ENCODE measurements at places on chromosomes 1 and 21.

DNA sequence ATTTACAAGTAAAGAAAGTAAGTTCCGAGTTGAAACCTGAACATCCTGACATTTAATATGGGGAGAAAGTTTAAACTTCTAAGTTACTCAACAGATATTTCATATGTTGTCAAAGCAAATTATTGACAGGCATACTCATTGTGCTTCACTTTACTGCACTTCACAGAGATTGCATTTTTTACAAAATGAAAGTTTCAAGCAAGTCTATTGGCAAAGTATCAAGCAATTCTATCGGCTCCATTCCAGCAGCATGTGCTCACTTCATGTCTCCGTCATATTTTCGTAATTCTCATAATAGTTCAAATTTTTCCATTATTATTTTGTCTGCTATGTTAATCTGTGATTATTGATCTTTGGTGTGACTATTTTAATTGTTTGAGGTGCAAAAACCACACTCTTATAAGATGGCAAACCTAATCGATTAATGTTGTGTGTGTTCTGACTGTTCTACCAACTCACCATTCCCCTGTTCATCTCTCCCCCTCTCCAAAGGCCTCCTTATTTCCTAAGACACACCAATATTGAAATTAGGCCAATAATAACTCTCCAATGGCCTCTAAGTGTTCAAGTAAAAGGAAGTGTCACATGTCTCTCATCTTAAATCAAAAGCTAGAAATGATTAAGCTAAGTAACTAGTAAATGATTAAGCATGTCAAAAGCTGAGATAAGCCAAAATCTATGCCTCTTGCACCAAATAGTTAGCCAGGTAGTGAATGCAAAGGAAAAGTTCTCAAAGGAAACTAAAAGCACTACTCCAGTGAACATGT, 68.2 kb upstream of the BCL9 start:
- DNase-seq: no peak

DNA sequence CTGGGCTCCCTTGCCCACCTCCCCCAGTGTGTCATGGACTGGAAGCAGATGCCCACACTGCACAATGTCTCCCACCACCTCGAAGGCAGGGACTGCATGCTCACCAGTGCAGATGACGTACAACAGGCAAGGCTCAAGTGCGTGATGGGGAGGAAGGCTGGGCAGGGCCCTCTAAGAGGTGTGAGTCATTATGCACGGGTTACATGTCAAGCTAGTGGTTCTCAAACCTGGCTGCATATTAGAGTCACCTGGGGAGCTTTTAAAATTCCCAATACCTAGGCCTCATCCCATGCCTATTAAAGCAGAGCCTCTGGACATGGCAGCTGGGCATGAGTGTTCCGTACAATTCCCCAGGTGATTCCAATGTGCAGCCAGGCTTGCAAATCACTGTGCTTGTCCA, 137.9 kb upstream of the NGF start:
- DNase-seq: no peak

GRCh38 chr1:52041551-52042185, 8.1 kb upstream of the KTI12 start:
- DNase-seq: no peak

- no peak for DNase-seq
These were observed 21.7 kb upstream of the ANKRD13C start for GRCh38 chr1:70376196-70376595.

- no peak for DNase-seq
These were observed 3.7 kb upstream of the JAM2 start for GRCh38 chr21:25635310-25635709.

DNA sequence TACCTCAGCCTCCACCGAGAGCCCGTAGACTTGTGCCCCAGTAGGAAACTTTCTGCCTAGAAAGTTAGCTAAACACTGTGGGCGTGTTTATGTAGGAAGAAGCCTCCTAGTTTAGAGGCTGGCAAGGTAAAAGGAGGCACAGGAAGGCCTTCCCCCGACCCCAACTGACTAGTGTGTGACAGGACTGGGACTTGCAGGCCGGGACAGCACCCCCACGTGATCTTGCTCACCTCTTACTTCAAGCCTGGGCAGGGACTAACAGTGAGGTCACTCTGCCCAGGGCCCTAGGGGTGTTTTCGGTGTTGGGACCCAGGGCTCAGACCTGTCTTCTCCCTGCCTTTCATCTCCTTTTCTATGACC, 392 bp upstream of the TAGLN2 start:
- peak; percentile 35 for DNase-seq

DNA sequence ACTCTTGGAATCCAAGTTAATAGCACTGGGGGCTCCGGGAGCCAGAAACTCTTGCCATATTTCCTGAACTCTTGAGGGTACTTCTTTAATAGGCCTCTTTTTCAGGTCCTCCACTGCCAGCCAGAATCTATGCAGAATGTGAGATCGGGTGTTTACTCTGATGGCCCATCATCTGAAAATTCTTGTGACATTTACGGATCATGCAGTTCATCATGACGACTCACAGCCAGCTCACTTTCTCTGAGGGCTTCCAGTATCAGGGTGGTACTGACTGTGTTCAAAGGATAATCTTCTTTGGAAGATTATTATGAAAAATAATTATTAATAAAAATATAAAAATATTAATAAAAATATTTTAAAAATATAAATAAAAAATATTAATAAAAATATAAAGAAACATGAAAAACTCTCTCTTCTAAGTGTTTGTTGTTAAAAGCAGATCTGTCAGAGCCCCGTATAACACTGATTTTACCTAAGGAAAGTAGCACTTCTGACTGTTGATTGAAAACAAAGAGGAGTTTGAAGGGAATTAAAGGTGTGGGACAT, 194.3 kb upstream of the GREM2 start:
- no peak for DNase-seq

GRCh38 chr1:108747171-108747850, 837 bp downstream of the STXBP3 start:
- peak; percentile 91 for DNase-seq

- peak; percentile 66 for DNase-seq
These were observed 57.6 kb upstream of the KIF1B start for GRCh38 chr1:10152709-10153284.

DNA sequence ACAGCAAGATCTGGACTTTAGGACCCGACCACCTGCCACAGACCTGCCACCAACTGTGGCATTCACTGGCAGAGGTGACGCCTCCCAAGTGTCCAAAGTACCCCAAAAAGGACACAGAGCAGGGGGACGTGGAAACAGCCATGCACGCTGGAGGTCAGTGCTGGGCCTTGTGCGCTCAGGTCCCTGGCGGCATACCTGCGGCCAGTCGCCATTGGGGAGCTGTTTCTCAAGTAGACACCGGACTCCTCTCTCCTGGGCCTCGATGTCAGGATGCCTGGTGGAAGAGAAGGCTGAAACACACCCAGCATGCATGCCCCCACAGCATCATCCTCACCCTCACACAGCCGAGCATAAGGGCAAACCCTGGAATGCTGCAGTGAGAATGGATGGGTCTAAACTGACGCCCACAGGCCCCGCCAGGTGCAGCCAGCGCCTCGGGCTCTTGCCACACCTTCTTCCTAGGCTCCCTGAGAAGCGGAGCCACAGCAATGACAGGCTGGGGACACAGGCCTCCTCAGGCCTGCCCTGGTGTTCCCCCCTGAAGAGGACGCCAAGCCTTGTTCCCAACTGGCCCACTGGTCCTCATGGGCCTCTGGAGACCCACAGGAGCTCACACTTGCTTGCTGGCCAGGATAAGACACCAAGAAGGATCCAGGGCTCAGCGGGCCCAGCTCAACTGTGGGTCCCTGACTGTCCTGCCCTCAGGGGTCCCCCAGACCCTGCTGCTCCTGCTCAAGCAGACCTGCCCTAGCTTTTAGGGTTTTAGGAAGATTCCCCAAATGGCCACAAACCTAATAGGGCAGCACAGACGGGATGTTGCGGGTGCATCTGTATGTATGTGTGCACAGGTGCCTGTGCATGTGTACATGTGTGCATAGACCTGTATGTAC, 7.7 kb upstream of the SPATC1L start:
- no peak for DNase-seq

- DNase-seq: no peak
These were observed 14.0 kb upstream of the CFAP126 start for GRCh38 chr1:161381707-161382106.

- DNase-seq: no peak
These were observed 49.5 kb upstream of the GPR37L1 start for GRCh38 chr1:202073206-202073605.

DNA sequence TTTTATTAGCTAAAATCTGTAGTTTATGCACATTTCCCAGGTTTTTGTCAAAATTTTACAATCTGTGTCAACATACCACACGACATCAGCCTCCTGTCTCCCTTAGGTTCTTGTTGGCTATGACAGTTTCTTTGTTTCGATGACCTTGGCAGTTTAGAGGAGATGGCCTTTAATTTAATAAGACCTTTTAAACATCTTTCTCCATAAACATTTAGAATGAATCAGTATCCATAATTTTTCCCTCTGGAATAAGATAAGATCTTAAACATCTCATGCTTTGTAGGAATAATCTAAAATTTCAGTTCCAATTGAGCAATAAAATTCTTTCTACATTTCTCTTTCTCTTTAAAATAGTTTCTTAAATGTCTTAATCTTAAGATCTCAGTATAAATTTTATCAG, 28.7 kb upstream of the DYRK1A start:
- no peak for DNase-seq

DNA sequence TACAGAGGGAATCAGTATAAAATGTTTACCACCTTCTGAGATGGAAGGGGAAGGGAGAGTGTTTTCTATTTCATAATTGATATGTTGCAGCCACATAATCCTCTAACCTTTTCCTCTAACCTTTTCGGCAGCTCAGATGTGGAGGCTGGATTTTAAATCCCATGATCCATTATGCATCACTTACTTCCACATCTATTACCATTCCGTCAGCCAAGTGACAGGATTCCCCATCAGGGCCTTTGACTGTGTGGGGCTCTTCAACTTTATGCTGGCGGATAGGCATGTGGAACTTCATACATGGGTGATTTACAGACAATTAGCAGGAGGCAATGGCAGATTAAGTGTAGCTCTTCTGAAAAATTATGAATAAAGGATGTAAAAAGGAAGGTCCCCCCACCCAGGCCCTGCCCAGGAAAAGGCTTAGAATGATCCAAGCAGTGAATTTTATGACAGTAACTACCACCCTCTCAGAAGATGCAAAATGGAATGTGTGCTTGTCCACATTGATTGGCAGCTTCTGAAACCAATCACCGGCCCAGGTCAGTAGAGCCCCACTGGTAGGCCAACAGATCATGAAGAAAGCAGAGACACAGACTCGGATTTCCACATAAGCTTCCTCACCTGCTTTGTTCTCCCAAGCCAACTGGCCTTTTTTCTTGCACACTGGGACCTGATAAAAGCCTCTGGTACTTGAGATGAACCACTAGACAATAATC, 147.0 kb downstream of the ST6GALNAC5 start:
- no peak for DNase-seq

GRCh38 chr1:81308191-81308590, 492.5 kb upstream of the ADGRL2 start:
- DNase-seq: no peak

- DNase-seq: peak; percentile 90
These were observed 6.7 kb upstream of the HUNK start for GRCh38 chr21:31866077-31866511.

- no peak for DNase-seq
These were observed 105.5 kb upstream of the TARDBP start for GRCh38 chr1:10906866-10907519.

DNA sequence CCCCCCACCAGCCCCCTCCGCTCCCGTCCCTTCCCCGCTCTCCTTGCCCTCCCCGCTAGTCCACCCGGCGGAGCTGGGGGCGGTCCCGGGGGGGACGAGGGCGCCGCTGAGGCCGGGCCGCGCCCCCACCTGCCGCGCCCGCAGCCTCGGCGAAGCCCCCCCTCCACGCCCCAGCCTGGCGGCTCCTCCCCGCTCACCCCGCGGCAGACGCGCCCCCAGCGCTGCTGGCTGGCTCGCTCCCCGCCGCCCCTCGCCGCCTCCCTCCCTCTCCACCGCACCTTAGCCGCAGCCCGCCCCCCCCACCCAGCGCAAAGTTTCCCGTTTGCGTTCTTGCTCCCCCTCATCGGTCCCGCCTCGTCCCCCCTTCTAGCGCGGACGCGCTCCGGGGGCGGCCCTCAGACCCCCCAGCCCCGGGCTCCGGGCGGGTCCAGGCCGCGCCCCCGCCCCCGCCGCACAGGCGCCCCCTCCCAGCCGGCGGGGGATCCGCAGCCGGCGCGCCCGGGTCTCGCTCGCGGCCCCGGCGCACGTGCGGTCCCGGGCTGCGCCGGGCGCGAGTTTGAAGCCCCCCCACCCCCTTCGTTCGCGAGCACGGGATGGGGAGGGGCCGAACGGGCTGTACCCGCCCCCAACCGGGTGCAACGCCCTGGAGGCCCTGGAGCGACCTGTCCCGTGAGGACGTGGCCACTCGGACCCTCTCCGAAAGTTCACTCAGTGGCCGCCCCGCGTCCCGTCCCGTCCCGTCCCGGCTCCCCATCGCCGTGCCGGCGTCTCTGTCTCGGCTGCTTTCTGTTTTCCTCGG, 623 bp downstream of the PTPRF start:
- no peak for DNase-seq

GRCh38 chr1:53583868-53584776, 124.9 kb downstream of the DMRTB1 start:
- no peak for DNase-seq

- DNase-seq: peak; percentile 55
These were observed 13.4 kb upstream of the HMCN1 start for GRCh38 chr1:185720633-185721272.

GRCh38 chr1:245003246-245003645, 138.9 kb upstream of the HNRNPU start:
- no peak for DNase-seq

DNA sequence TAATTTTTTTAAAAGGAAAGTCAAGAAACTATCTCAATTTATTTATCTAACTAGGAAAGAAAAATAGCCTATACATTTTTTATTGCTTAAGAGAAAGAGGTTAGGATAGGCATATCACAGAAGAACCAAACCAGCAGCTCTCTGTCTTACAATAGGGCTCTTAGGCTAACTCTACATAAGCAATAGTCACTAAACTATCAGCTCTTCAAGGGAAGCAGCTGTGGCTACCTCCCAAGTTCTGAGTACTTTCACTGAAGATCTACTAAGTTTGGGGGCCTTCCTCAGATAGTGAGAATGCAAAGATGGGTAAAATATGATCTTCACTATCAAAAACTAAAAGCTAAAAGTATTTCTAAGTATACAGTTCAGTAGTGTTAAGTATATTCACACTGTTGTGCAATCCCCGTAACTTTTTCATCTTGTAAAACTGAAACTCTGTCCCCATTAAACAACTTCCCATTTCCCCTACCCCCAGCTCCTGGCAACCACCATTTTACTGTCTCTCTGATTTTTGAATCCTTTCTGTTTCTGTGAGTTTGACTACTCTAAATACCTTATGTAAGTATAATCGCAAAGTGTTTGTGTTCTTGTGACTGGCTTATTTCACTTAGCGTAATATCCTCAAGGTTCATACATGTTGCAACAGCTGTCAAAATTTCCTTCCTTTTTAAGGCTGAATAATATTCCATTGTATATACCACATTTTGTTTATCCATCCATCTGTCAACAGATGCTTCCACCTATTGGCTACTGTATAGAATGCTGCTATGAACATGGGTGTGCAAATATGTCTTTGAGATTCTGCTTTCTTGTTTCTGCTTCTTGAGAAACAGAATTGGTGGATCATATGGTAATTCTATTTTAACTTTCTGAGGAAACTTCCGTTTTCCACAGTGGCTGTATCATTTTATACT, 73.3 kb downstream of the ACBD6 start:
- peak; percentile 54 for DNase-seq

GRCh38 chr1:204249736-204250427, 36.1 kb upstream of the GOLT1A start:
- DNase-seq: no peak
